Effector CD4-positive, alpha-beta T cell (primary cell): ENCODE measurements at places on chromosomes 3 and 15.

GRCh38 chr3:141659821-141660613 lies 78.1 kb upstream of the RNF7 start:
- DNase-seq = no peak

DNA sequence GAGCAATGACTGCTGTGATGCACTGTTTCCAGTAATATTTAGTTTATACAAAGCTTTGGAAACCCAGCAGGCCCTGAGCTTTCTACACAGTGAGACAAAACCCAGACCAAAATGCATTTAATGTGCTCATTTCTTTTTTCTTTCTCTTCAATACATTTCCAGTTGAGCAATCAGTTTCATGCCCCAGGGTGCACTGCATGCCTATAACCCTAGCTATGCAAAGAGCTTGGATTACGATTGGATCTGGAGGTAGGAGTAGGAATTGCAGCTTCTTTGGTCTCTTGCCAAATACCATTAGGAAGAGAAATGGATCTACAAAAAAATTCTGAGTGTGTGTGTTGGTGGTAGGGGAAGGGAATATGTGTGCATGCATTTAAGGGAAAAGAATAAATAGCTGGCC lies 1001.4 kb downstream of the SQOR start:
- DNase-seq = no peak

DNA sequence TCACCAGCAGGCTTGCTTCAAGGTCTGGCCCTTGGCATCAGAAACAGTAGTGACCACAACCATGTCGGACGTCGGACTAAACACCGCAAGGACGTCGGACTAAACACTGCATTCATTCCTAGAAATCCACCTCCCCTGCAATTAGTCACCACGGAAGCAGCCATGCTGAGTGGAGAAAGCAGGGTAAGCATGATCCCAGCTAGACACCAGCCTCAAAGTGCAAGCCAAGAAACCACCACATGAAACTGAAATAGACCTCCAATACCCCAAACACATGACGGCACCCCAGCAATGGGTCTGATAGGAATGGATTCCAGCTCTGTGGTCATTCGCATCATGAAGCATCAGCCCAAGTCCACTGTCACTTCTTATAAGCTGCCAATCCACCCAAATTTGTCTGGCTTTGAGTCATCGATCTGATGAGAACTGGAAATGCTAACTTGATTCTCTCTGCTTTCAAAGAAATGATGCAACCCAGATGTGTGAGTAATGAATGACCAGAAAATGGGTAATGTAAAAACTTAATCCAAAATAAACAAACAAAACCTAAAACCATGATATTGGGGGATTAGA lies 348.3 kb upstream of the TMCO5A start:
- DNase-seq = no peak

- no peak for DNase-seq
Measured at GRCh38 chr3:72442759-72443158, 405.5 kb downstream of the SHQ1 start.

DNA sequence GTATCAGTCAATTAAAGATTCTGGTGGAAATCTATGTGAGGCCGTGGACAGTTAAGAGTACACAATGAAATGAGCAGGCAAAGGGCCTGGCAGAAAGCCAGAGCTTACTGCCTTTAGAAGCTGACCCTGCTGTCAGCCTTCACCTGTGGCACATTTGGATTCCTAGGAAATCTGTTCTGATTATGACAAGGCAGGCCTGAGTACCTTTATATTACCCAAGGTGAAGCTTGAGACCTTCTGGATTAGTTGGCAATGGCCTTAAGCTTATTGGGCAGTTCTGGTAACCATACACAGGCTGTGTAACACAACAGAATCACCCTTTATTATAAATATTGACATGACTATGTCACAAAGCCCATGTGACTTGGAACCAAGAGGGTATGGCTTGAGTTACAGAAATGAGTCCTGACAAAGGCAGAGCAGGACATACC lies 43.2 kb downstream of the NBEAL2 start:
- DNase-seq = no peak

DNA sequence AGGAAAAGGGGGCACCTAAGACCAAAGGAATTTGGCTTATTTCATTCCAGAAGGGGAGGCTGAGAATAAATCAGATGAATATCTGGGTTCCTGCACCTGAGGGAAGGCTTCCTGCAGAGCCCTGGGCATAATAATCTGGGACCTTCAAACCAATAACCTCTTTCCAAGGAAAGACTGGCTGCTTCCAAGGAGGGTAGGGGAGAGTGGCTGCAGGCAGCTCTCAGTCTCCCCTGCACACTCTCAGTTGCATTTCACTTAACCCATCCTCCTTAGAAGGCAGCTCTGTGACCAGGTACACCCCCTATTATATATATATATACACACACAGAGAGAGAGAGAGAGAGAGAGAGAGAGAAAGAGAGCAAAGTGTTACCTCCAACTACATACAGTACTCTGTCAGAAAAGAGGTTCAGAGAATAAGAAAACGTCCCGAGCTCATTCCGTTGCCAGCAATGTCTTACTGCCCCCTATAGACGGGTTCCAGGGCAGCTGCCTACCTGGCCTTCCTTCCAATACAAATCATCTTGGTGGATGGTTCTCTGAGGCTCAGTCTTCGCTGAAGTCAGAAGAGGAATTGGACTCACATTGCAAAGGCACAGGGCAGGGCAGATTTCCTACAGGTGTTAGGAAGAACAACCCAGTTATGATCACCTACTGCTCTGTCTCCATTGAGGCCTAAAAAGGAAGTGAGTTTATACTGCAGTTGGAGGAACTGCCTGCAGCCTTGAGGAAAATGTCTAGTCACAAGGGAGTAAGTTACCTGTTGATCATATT lies 26.1 kb downstream of the CAPN3 start:
- no peak for DNase-seq

GRCh38 chr15:67852418-67852817 lies 12.6 kb upstream of the RNU6-1 start:
- no peak for DNase-seq

- DNase-seq = no peak
Measured at GRCh38 chr15:36059596-36059995, 513.6 kb upstream of the DPH6 start.

- DNase-seq = no peak
Measured at GRCh38 chr15:84782346-84782745, 34.0 kb downstream of the ZNF592 start.

GRCh38 chr3:11808231-11808630 lies 38.5 kb downstream of the TAMM41 start:
- no peak for DNase-seq

DNA sequence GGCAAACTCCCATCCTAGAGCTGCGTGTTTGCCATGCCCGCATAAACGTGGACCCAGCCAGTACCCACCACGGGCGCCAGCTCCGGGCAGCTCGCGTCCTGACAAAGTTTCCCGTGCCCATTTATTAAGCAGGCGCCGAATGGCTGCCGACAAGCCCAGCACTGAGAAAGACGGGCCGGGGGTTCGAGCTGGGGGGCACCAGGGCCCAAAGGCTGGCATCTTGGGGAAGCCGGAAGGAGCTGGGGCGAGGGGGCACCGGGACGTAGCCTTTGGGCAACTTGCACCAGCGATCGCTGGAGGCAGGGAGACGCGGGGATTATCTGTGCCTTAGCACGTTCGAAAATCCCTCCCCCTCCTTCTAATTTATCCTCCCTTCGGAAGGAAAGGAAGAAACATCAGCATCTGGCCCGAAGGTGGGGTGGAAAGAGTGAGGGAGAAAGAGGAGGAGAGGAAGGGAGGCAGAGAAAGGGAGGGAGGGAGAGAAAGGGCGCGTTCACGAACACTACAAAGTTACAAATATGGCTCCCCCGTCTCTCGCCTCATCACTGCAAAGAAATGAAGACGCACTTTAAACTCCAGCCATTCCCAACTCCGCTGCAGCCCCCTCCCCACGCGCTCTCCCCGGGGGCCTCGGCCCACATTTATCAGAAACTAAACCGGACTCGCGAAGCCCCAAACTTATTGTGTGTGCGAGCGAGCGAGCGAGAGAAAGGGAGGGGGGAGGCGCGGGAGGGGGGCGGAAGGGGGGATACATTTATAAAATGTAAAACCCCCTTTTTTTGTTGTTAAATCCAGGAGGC lies 1.0 kb downstream of the ANP32A start:
- DNase-seq = peak; percentile 15

DNA sequence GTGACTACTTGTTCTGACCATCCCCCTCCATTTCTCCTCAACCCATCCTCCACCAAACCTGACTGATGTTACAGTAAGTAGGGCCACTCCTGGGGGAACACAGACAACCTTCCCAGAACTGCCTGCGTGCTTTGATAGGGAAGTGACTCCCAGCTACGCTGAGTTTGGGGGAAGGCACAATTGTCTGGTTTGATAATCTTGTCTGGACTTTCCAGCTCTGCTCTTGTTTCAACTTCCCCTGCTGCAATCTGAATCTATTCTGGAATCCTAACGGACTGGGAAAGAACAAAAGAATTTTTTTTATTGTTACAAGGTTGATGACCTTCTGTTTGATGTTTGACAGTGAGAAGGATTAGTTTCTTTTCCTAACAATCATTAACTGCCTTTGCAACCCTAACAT lies 895.6 kb downstream of the ROBO1 start:
- DNase-seq = no peak

- DNase-seq = no peak
Measured at GRCh38 chr3:107150675-107151074, 226.6 kb upstream of the CCDC54 start.

DNA sequence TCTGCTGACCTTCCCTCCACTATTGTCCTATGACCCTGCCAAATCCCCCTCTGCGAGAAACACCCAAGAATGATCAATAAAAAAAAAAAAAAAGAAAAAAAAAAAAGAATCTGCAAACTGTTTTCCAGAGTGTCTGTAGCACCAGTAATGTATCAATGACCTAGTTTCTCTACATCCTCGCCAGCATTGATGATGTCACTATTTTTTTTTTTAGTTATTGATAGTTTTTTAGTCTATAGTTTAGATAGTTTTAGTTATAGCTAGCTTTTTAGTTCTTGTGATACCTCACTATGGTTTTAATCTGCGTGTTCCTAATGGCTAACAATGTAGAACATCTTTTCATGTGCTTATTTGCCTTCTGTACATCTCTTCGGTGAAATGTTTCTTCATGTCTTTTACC lies 36.1 kb upstream of the XIRP1 start:
- DNase-seq = no peak

DNA sequence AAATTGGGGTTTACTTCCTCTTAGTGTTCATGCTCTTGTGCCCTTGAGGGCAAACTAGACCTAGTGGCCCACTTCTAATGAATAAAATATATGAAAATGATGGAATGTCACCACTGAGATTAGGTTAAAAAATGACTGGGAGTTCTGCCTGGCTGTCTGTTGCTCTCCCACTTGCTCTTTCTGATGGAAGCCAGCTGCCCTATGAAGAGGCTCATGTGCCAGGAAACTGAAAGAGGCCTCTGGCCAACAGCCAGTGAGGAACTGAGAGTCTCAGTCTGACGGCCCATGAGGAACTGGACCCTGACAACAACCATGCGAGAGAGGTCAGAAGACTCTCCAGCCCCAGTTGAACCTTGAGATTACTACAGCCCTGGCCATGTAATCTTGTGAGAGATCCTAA lies 107.1 kb upstream of the FHIT start:
- no peak for DNase-seq

GRCh38 chr3:56123487-56123886 lies 344.8 kb downstream of the ERC2 start:
- no peak for DNase-seq

DNA sequence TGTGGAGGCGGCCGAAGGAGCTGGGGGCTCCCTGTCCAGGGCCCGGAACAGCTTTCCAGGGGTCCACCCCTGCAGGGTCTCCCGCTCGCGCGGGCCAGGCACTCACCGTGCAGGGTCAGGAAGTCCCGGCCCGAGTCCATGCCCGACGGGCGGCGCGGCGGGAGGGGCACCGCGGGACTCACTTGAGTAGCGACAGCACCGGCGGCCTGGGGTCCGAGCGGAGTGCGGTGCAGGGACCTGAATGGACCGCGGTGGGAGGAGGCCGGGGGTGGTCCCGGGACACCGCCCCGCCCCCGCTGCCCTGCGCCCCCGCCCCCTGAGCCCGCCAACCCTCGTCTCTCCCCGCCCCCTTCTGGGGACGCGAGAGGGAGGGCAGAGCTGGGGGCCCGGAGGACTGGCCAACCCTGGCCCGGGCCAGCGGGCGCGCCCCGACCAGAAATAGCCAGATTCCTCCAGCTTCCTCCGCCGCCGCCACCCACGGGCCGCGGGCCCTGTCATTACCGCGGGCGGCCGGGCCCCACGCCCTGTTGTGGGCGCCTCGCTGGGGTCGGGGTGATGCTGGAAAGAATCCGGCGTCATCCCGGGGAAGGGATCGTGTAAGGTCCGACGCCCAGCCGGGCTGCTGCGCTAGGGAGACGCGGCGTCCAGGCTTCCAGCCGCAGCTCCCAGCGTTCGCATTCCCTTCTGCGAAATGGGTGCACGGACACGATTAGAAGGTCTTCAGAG lies at the start of gene PLCD1:
TSS of gene PLCD1 (minus strand) at position 243 of the 726 bp plus-strand sequence. CDS start at position 140, 103 bp downstream.
- peak; percentile 39 for DNase-seq

DNA sequence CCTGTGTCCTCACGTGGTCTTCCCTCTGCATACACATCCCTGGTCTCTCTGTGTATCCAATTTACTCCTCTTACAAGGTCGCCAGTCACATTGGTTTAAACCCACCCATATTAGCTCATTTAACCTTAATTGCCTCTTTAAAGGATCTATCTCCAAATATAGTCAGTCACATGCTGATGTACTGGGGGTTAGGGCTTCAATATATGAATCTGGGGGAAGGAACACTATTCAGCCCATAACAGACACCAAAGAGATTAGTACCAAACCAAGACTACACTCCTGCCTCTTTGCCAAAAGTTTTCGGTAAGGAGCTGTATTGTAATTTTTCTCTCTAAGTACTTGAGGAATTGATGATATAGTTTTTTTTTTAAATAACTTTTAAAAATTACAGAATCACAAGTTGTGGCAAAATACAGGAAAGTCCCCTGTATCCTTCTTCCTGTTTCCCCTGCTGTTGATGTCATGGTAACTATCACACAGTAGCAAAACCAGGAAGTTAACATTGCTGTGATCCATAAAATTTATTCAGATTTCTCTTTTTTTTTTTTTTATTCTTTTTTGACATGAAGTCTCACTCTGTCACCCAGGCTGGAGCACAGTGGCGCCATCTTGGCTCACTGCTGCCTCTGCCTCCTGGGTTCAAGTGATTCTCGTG lies 67.8 kb downstream of the SLCO3A1 start:
- DNase-seq = no peak

DNA sequence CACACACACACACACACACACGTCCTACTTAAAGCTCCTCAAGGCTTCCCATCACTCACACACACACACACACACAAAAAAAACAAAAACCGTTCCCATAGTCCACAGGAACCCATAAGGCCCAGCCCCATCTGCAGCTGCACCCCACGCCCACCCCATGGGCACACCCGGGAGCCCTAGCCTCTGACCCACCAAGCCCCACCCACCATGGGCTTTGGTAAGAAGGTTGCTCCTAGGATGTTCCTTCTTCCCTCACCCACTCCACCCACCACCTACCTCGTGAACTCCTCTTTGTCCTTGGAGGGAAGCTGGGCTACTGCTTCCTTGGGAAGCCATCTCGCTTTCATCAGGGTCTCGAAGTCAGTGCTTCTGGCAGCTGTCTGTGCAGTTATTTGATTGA lies 115.1 kb downstream of the TPRA1 start:
- DNase-seq = no peak

GRCh38 chr15:87224404-87224803 lies 1032.1 kb downstream of the NTRK3 start:
- no peak for DNase-seq

- DNase-seq = peak; percentile 70
Measured at GRCh38 chr15:31328428-31328968, 1.9 kb downstream of the KLF13 start.
